Thyroid gland (tissue), 4 donors: ENCODE measurements at places on chromosomes 2 and 18. TPM values are rescaled to one million over a fixed set of nuclear protein-coding genes. Genes with fewer than 3 reads are reported as not detected.

GRCh38 chr2:26758790-26759321 is 5.2 kb upstream of the SLC35F6 start:
- DNase-seq = no peak

The RAB11FIP5 gene
- total RNA-seq = 35.9 TPM

DNA sequence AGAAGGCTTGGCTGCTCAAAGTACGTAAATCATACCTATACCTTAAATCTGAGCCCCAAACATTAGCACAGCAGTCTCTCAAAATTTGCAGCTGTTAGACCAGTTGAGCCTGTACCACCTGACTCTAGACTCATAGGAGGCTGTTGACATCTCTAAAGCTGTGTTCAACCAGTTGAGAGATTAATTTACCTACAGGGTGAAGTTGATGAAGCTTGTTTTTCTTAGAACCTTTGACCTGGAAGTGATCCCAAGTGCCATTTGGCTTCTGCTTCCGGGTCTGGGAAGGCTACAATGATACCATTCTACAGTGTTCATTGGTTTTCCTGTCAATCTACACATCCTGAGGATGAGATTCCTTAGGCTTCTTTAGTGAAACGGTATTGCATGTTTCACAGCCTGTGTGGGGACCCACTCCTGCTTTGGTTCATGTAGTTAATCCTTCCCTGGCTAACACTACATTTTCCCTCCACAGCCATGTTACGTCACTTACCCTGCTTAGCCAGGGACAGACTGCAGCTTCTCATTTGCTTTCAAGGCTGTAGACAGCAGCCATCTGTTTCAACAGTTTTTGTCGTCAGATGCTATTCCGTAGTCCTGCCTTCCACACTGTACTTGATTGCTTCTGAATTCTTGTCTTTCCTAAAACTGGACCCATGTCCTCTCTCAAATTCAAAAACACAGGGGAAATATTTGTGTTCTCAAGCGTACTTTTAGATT is 4.7 kb upstream of the IL1RL2 start:
- DNase-seq = no peak

DNA sequence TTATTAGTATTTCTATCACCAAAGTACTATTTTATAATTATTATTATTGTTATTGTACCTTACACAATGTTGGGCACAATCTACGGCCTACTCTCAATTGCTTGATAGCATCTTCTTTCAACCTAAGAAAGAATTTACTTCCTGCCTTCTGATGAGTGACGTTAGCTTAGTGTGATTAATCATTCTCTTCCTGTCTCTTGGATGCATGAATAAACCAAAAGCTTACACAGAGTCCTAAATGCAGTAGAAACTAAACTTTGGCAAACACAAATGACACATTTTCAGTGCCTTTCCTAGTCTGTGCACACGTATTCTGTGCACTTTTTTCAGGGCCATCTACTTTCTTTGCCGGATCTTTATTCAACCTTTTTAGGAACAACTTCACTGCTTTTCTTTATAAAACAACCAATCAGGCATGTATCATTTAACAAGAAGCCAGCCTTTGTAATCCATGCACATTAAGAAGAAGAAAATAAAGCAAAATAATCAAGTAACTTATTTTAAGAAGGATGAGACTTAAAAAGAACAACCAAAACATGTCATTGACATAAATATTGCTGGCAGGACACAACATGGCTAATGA is 19.1 kb downstream of the TRAK2 start:
- DNase-seq = no peak

The UGT1A8 gene
- not detected for total RNA-seq

DNA sequence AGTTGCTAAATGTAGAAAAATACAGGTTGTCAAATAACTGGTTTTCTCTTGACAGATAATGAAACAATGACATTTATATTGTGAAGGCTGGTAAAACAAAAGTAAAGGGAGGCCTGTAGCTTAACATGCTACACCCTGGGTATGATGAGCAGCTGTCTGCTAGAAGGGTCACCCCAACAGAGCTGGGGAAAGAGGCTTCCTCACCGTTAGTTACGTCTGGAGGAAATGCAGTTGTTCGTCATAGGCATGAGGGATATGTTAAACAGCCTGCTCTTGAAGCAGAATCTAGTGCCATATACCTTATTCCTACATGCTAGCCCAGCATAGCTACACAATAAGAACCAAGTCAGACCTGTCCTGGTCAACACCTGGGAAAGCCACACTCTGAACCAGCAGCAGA is 49.9 kb downstream of the LPIN2 start:
- DNase-seq = no peak

DNA sequence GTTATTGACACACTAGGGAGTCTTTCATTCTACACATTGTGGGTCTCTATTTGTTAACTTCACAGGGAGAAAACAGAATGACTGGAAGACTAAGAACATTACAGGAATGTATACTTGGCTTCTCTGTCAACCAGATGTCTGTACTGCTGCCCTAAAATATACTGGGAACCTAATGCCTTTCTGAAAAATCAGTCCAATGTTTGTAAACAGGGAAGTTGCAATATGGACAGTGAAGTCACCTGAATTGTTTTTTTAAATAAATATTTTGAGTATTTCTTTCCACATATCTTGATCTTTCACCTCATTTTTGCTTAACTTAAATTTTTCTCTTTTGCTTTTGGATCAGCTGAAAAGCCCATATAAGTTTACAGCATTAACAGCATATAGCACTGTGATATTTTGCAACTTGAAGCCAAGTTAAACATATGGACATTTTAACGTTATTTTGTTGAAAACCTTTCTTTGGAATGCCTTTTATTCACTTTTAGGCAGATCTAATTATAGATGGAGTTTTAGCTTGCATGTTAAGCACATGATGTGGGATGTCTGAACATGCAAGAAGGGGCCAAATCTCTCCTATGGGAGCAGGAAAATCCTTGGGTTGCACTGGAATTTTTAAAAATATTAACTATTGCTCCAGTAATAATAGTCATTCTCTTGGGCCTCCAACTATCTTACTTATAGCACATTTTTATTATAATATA is 137.7 kb upstream of the TWIST2 start:
- DNase-seq = no peak

The DLGAP1 gene
- 0.25 TPM for total RNA-seq

- DNase-seq = peak; percentile 26
Observed at GRCh38 chr2:163655667-163656066, 80.1 kb downstream of the FIGN start.

GRCh38 chr2:85999061-85999831 is 106.4 kb downstream of the POLR1A start:
- DNase-seq = no peak

The AQP12B gene
- not detected for total RNA-seq

DNA sequence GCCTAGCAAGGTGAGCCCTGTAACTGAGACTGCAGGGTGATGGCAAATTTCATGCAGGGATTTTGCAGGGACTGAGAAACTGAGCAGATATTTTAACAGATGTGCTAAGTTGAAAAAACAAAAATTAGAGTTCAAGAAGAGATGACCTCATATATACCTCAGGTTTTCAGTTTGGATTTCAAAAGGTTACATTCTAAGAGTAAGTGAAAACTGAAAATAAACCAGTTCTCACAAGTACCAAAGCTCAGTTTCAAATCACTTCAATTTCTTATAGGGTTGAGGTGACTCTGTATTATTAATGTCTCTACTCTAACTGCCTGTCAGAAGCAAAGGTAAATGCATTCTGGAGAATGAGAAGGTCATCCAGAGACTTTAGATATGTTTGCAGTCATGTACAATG is 237.4 kb upstream of the VRK2 start:
- no peak for DNase-seq

DNA sequence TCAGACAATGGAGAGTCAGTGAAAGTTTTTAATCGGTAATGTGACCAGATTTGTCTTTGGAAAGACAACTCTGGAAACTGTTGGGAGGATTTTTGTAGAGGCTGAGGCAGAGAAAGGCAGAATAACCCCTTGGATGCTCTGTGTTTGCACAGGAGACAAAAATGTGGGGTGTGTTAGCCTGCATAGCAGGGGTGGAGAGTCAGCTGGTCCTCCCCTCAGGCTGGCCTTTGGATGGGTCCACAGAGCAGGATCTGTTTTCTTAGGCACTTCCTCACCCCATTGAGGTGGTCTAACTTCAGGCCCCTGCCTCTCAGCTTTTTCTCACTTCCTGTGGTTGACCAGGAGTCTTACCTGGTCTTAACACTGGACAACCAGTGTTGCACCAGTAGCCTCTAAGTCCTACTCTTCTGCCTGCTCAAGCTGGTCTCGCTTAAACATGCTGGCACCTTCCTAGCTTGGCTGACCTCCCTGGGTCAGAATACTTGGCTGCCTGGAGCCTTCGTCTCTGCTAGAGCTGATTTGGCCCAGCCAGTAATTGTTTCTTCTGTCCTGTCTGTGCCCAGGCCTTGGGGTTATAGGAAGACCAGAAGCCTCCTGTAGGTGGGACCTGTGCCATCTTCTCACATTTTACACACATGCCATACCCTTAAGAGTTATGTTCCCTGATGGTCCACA is 259.8 kb upstream of the RASGRP3 start:
- peak; percentile 9 for DNase-seq

- no peak for DNase-seq
Observed at GRCh38 chr2:32358111-32358482, 1.3 kb downstream of the BIRC6 start.

- DNase-seq = peak; percentile 61
Observed at GRCh38 chr18:48827291-48828193, 123.2 kb downstream of the SMAD7 start.

The LHCGR gene
- 1.3 TPM for total RNA-seq

The TIA1 gene
- 147 TPM for total RNA-seq

- DNase-seq = no peak
Observed at GRCh38 chr18:40877096-40877495, 1077.9 kb upstream of the PIK3C3 start.

- no peak for DNase-seq
Observed at GRCh38 chr18:74040459-74041332, 106.9 kb downstream of the FBXO15 start.

- no peak for DNase-seq
Observed at GRCh38 chr18:10377956-10378355, 76.5 kb upstream of the APCDD1 start.

The IL37 gene
- total RNA-seq = not detected

GRCh38 chr18:41466436-41467160 is 488.4 kb upstream of the PIK3C3 start:
- DNase-seq = no peak

DNA sequence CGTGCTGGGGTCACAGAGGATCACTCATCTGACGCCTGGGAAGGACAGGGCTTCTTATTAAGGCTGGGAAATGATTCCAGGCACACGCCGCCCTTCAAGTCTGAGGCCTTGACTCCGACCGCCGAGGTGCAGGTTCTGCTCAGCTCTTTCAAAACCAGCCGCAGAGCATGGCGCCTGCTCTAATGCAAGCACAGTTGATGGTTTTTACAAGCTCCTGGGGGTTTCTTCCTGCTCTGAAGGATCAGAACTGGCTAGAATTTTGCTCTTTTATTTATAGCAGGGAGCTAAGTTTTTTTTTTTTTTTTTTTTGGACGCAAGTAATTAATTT is 32.0 kb downstream of the CDCA7 start:
- no peak for DNase-seq

DNA sequence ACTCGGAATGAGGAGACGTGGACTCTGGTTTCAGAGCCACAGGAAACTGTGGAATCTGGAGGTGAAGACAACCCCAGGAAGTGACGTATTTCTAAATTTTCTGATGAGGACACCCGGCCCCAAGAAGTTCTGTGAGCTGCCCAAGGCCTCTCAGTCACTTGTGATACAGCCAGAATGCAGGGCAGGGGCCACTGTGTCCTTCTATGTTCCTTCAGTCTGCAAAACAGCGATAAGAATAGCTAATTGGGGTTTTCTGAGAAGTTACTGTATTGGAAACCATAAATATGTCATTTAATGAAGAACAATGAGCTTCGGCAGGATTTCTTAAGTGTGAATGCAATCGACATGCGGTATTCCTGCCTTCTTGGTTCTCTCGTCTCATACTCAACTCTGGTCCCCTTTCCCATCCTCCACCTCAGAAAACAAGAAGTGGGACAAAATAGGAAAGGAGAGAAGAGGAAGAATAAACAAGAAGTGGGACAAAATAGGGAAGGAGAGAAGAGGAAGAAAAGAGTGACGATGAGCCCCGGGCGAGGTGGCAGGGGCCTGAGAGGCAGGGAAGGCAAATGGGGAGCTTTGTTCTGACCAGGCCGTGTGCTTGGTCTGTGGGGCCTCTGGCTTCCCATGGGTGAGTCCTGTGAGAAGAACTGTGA is 282.0 kb upstream of the REV1 start:
- no peak for DNase-seq

The SCN3A gene
- total RNA-seq = 12.5 TPM

- DNase-seq = no peak
Observed at GRCh38 chr2:186503827-186504606, 18.0 kb downstream of the ZC3H15 start.

DNA sequence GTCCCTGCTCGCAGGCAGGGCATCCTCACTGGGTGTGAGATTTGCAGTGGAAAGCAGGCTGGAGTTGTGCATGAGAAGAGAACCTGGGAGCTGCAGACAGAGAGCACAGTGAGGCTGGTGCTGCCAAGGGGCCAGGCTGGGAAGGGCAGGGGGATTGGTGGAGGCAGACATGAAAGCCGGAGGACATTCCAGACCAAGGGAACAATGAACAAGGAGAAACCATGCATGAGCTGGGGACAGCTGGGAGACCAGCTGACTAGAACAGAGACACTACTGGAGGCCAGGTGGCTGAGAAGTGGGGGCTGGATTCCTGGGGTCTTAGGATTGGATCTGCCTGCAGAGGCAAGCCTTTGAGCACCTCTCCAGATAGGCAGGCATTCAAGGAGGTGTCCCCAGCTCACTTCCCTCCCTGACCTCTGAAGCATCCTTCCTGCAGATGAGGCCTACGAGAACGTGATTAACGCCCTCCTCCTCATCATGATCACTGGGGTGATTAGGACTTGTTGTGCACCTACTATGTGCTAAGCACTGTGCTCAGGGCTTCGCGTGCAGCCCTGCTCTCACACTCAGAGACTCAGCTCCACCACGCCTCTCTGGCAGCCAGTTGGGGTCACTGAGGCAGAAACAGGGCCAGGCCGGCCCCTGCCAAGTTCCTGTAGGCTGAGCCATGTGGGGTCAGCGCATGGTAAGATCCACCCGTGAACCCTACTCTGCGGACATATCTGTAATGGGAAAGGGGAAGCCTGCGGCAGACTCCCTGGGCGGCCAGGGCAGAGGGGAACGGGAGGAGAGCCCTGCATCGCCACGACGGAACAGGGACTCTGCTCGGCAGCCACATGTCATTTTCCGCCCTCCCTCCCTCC is 74.8 kb upstream of the SLC66A3 start:
- DNase-seq = no peak

GRCh38 chr2:207126724-207127308 is 38.9 kb downstream of the KLF7 start:
- DNase-seq = no peak

The AAMP gene
- 86.9 TPM for total RNA-seq
